ENCODE measurements at places on chromosomes 2 and 18.

GRCh38 chr2:34123996-34124785 lies 525.1 kb upstream of the FAM98A start:
- DNase-seq, result no peak

DNA sequence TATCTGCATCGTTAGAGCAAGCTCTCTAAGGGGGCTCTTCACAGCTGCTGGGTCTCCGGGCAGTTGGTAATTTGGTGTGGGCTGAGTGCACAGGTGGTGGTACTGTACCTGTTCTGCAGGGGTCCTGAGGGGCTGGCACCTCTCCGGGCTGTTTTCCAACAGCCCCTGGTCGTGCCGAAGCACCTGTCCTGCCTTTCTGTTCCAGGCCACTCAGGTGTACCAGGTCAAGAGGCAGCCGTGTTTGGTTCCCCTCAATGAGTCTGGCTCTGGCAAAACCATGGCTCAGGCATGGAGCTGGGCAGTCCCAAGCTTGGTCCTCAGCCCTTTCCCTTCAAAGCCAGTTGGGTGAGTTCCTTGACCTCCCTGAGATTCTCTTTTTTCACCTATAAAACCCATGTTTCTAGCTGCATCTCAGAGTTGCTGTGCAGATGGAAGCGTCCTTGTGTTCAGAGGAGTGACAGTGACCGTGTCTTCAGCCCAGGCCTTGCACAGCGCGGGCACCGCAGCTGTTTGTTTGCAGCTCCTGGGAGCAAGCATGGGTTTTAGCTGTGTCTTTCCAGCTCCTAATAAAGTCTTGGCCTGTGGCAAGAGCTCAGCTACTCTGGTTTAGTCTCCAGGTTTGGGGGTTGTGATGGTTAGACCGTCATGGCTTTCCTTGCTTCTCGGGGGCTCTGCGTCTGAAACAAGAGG lies 110.9 kb downstream of the GLI2 start:
- DNase-seq, result no peak

DNA sequence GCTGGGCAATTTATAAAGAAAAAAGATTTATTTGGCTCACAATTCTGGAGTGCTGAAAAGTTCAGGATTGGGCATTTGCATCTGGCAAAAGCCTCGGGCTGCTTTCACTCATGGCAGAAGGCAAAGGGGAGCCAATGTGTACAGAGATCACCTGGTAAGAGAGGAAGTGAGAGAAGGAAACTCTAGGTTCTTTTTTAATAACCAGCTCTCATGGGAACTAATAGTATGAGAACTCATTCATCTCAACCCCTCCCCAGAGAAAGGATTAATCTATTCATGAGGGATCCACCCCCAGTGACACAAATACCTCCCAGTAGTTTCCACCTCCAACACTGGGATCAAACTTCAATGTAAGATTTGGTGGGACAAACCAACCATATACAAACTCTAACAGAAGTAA lies 129.0 kb downstream of the EVA1A start:
- no peak for DNase-seq

DNA sequence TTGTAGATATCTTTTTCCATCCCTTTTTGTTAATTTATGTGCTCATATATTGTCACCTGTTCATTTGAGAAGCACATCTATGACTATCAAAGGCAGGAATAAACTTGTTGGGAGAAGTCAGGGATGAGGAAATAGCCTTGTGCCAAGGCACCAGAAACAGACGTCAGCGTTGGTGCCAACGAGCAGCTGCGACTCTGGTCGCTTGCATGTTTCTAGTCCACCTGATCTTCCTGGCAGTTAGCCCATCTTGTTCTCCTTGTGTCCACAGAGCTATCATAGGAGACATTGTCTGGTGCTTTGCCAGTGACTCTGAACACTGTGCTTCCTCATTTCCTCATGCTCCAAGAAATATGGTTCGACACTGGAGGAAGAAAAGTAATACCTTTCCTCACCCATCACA lies 374.4 kb downstream of the PTPRM start:
- DNase-seq, result no peak

DNA sequence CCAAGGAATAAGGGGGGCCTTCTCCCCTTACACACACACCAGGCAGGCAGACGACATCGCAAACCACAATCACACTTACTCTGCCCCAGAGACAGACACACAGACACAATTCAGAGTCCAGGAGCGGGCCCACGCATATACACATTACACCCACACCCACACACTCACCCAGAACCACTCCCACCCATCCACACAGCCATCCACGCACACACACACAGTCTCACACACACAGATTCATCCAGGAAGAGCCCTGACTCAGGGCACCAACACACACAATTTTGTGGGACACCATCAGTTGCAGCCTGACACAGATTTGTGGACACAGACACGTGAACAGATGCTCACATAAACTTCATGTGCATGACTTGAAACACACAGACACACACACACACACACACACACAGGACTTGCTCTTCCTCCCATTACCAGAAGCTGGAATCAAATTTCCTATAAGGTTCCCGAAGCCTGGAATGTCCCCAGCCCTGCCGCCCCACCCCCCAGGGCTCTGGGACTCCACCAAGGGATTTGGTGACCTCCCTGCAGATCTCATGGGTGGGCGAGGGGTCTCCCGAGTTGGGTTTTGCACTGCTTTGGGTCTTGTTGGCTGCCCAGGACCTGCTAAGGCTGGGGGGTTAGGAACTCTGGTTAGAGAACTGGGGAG lies 23.5 kb downstream of the TNS1 start:
- no peak for DNase-seq

- no peak for DNase-seq
These were observed 22.2 kb downstream of the GALR1 start for GRCh38 chr18:77271576-77272481.

- no peak for DNase-seq
These were observed 184.9 kb downstream of the UBE2E3 start for GRCh38 chr2:181165199-181165868.

DNA sequence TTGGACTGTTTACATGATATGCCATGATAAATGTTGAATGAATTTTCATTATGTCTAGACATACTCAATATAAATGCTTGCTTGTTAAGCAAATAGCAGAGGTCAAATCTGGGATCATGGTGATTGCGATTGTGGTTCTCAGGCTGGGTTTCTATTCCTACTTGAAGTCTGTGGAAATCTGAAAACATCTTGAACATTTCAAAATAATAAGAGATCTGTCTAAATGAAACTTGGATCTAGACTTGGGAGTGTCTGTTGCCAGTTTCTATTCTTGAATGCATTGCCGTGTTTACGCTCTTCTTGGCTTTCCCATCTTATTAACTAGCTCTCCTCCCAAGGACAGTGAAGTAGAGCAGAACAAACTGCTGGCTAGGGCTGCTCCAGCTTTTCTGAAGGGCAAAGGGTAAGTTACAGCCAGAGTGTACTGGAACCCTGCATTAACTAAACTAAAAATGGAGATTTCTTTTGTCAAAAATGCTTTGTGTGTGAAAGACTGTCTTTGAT lies 127.7 kb downstream of the DTNA start:
- DNase-seq, result no peak

GRCh38 chr18:75252136-75252535 lies 41.5 kb downstream of the TSHZ1 start:
- DNase-seq, result no peak

DNA sequence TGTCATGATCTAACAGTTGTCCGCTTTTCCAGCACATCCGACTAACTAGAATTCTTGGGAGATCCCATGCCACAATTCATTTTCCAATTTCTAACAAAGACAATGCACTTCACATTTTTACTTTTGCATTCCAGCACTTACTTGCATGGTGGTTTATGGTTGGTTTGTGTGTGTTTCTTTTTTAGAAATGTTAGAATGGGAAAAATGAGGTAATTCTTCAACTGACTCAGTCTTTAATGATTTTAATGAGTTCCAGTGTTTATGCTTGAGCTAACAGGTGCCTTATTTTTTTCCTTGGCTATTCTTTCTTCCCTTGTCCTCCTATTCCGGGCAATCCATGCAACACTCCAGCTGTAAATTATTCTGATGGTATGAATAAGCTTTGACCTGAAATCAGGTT lies 46.4 kb downstream of the SLC8A1 start:
- DNase-seq, result no peak

DNA sequence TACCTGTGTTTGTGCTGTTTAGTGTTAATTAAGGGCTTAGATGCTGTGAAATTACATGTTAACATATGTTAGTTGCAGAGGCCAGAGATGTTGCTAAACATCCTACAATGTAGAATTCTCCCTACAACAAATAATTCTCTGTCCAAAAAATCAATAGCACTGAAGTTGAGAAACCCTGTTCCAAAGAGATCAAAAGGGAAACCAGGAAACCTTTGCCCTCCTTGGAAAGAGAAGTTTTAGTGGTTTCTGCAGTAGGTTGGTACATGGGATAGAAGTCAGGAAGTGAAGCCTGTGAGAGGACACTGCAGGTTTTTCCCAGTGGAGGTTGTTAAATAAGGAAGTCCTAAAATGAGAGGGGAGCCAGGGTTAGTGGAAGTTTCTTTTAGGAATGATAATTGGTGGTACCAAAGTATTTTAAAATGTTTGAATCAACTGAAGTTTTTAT lies 6.3 kb upstream of the RMDN2 start:
- no peak for DNase-seq

DNA sequence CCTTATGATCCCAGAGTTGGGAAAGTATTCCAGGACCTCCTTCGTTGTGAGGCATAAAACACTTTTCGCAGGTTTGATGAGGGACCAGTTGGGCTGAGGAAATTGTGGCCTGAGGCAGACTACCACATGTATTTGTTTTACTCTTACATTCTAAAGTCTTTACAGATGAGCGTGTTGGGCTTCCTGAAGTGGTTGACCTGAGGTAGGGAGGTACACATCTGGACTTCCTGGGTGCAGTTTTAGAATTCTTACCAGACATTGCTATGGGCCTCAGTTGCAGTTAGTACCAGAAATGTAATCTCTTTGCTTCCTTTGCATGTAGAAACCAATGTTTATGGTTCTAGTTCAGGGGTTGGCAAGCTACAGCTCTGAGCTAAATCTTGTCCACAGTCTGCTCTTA lies 48.7 kb downstream of the COA5 start:
- DNase-seq, result no peak

DNA sequence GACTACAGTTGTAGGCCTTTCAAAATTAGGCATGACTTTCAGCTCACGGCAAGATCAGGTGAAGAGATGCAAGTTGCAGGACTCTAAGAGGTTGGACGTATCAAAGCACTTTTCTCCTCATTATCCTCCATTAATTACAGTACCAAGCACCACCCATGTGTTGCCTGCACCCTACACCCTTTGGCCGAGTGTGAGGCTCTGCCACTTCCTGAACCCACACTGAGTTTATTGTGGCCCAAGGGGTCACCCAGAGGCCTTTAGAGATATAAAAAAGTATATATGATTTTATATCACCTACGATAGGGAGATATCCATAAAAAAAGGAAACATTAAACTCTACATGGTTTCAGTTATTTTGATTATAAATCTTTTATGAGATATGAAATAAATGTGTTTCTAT lies 2.8 kb downstream of the UGT1A8 start:
- DNase-seq, result no peak

DNA sequence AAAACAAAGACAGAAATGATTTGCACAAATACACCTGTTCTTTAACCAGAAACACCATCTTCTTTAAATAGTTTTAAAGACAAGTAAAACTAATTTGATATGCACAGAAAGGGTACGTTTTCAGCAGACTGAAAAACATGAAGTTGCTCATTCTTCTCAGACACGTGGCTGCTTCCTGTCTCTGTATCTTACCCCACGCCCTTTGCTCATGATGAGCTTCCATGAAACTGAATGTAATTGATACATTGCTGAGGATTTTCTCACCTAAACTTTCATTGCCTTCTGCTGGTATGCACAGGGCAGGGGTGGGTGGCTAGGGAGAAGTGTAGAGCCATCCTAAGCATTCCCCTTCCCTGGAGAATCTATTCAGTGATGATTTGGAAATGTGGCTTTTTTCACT lies 644.3 kb downstream of the BCL11A start:
- no peak for DNase-seq

- DNase-seq, result no peak
These were observed 48.3 kb upstream of the MYL1 start for GRCh38 chr2:210363261-210363660.

DNA sequence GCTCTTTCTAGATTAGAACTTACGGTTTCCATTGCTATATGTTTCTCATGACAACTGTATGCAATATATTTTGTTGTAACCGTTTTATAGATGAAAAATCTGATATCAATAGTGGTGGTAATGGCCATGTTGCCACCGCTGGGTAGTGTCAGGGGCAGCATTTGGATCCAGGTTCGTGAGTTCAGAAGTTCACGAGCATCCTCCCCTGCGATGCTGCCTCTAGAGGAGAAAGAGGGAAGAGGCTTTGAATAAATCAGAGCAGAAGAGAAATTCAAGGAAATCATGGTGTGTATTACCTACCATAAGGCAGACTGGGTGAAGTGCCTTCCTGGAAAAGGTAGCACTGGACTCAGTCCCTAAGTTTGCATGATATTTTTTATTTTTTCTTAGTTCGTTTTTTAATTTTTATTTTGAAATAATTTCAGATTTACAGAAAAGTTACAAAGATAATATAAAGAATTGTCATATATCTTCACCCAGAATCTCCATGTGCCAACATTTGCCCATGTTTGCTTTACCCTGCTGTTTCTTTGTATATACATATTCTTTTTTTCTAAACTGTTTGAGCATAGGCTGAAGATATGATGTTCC lies 3.3 kb upstream of the ZBTB7C start:
- DNase-seq, result no peak

DNA sequence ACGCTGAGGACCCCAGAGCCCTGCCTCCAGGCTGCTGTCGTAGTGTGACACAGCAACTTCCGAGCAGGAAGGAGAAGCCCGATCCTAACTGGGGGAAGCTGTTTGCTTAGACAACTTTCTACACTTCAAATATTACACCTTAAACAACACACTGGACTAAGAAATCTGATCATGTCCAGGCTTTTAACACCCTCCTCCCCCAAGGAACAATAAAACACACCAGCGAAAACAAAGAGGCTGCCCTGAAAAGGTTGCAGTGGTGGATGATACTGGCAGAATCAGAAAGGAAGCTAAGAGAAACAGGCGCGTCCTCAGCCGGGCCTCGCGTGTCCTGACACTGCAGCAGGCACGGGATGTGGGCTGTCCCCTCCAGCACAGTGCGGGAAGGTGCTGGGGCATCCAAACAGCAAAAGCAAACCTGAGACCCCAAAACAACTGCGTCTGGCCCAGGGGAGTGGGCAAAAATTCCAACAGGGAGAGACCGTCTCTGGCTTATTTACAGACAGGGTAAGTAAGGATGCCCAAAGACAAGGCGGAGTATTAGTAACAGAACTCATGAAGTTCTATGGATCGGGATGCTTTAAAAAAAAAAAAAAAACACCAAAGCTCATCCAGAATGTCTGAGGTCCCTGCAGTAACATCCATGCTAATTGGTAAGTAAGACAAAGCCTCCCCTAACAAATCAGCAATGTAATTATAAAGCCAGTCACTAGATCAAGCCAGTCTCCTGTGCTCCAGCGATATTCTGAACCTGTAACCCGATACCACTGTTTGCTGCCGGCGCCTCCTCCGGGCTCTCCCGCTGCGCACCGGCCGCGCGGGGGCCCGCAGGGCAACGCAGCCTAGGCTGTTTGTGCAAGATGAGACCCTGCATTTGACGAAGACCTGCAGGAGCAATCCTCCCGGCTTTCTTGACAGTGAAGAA lies 9.0 kb downstream of the SERTAD2 start:
- DNase-seq, result peak; percentile 96

Data from lower leg skin (tissue), 4 donors.